ENCODE measurements at places on chromosomes 16 and 17. TPM values are rescaled to one million over a fixed set of nuclear protein-coding genes. Genes with fewer than 3 reads are reported as not detected.
A peak's percentile ranks its signal among the peaks of the same experiment; 100 is the strongest.

Gene ATP2C2
- not detected for total RNA-seq

Gene TRPV2
- total RNA-seq: 10.3 TPM

Gene PIRT
- total RNA-seq: not detected

Gene ALOX12
- not detected for total RNA-seq

Gene NPB
- total RNA-seq: 0.24 TPM

DNA sequence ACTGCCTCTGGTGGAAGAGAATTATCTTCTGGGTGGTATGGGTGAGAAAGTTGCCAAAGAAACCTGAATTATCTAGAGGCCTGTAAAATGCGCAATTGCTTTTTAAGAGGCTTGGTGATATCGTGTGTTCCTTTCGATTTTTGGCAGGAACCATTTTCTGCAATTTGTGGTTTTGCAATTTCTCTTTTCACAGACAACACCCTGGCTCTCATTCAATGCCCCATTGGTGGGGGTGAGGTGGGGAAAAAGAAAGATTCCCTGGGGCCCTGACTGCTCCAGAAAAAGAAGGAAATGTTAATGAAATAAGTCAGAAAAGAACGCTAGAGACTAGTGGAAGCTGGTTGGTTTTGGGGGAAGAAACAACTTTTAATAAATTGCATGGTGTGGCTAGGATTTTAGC lies 77.4 kb downstream of the ANKFN1 start:
- DNase-seq: peak; percentile 39
